ENCODE measurements at places on chromosomes 7 and 10. TPM values are rescaled to one million over a fixed set of nuclear protein-coding genes. Genes with fewer than 3 reads are reported as not detected.

The CALHM1 gene
- not detected for total RNA-seq

The ZMIZ2 gene
- 30.1 TPM for total RNA-seq

The TEX36 gene
- total RNA-seq, result not detected

The UPK3B gene
- total RNA-seq, result 77.9 TPM

The ARHGAP22 gene
- total RNA-seq, result 2.6 TPM

The GCK gene
- total RNA-seq, result 1.6 TPM

The CALY gene
- total RNA-seq, result not detected

The FAM241B gene
- total RNA-seq, result 6.2 TPM

Data from breast epithelium (tissue), 4 donors.